Stimulated activated CD4-positive, alpha-beta T cell treated with anti-CD3 and anti-CD28 coated beads, Interleukin-12 subunit alpha, Interleukin-12 subunit beta, amount 100 ng/mL, for 24 hours (primary cell): ENCODE measurements at places on chromosomes 7 and 10.

GRCh38 chr7:158567153-158567603, 20.4 kb downstream of the PTPRN2 start:
- DNase-seq, result no peak

GRCh38 chr10:1545524-1545923, 191.8 kb downstream of the ADARB2 start:
- DNase-seq, result no peak

DNA sequence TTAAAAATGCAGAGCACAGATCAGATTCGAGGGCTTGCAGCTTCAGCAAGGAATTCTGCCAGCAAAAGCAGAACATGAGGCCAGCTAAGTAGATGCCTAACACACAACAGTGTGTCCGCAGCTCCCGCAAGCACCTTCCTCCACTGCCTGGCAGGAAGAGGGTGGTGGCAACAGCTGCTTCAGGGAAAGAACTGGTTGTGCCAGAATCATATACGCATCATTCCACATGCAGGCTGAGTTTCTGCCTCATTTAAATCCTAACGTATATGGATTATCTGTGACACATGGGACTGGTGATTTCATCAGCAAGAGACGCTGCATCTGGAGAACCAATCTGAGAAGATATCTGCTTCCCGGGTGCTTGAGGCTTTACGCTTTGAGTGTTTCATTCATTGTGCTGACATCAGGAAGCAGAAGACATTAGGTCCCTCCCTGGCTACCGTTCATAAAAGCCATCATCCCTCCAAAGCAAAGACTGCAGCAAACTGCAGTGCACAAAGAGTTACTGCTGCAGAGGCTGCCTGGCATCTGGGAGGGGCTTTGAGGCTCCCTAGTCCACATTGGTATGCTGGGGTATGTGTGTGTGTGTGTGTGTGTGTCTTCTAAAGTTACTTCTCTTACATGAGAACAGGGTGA, 78.8 kb downstream of the FAM13C start:
- DNase-seq, result no peak

DNA sequence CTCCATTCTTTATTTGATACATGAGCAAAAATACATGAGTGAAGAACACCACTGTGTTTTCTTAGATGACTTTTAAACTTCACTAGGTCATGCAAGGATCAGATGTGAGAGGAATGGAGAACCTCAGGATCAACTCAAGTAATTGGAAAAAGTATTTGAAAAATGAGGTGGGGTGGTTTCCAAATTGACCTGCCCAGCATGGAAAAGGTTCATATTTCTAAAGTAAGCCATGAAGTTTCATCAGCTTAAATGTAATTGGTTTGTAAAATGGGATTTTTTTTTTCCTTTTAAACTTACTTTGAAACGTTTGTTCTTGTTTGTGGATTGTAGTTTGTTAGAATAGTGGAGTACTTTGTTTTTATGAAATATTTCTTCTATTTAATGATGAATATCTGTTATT, 134.8 kb downstream of the MLLT10 start:
- no peak for DNase-seq

DNA sequence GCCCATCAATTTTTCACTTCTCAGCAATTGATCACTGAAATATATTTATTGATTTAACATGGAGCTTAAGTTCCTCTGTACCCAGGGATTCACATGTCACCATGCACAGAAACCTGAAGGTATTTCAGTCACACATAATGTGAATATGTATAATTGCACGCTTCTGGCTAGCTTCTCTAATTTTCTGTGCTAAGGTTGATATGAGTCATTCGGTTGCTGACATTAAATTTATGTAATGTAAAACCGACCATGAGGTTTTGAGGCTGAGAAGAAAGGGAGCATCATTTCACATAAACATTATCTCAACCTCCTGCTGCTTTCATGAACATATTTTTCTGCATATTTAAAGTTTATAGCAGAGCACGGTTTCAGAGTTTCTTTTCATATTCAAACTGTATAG, 381.0 kb upstream of the TPK1 start:
- DNase-seq, result no peak

DNA sequence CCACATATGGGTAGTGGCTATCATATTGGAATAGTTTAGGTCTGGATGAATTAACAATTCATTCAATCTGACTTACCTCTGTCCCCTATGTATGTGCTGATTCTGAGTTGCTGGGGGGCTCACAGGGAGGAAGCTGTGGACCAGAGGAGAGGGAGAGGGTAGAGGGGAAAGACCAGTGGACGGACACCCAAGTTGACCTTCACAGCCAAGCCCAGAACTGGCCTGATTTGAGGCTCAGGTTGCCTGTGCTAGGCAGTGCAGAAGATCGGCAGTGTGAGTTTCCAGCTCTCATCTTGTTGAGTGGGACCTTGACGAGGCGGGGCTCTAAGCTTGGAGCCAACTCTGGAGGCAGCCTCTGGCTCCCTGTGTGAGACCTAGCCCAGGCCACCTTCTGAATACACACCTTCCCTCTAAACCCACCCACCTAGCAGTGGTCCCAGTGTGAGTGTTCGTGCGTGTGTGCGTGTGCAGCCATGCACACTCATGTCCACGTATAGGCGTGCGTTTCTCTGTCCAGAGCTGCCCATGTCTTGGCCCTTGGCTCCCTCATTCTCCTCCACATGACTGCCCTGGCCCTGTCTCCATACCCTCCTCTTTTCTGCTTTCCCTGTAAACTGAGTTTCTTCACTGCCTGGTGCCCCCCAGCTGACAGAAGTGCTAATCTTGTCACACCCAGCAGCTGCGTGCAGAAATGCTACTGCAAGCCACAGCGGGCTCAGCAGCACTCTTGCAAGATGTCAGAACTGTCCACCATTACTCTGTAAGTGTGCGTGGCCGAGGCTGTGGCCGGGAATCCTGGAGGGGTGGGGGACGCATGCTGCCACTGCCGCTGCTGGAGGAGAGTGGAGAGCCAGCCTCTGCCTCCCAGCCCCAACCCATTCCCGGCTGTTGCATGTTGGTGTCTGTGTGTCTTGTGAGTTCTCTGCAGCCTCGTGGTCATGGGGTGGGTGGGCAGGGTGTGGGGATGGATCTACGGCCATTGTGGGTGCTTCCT, 47.6 kb downstream of the ADCYAP1R1 start:
- DNase-seq, result no peak

DNA sequence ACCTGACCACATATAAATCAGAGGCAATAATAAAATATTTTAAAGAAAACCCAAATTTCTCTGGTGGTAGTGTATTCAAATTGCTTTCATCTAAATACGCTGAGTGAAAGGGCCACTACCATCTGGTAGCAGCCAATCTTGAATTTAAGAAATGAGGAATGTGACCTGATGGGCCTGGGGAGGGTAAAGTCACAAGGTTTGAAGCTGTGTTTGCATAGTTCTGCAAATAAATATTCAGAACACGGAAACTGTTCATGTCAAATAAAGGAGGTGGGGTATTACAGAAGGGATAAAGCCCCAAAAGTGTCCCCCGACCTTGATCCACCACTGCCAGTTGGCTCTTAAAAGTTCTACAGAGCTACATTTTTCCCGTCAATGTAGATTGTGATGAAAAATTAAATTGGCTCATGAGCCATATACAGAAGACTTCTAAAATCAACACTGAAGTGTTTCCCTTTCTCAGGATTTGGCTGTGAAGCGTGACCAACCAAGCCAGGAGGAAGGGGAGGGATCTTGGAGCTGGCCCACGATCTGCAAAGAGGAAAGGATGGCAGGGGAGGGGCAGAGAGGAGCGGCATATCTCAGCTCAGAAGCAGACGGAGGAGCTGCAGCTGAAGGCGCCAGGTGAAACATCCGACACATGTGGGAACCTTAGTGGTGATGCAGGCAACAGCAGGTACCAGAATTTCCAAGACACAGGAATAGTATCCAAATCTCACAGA, 39.6 kb downstream of the MPP7 start:
- DNase-seq, result no peak

- no peak for DNase-seq
Measured at GRCh38 chr7:129642871-129643549, 31.5 kb downstream of the NRF1 start.

- DNase-seq, result no peak
Measured at GRCh38 chr7:134768243-134768642, 11.2 kb upstream of the CALD1 start.

DNA sequence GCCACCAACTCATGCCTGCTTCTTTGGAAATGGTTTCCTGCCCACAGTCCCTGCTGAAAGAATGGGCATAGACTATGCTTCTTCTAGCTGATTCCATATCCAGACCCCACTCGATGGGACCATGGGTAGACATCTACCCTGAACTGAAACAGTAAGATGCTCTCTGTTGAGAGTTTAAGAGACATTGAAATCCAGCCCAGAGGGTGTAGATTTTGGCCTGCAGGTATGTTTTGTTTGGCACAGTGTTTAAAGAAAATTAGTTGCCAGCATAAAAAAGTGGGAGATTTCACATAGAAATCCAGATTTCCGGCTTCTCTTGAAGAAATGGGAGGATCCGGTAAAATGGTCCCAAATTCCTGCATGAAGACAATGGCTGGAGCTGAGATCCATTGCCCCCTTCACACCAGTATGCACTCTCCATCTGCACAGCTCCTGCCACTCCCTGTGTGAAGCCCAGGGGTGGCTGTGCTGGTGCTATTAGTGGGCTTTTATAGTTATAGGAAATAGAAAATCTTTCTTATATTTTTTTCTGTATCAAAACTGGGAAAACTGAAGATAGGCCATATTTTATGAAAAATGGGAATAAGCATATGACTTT, 218.1 kb downstream of the PTEN start:
- DNase-seq, result no peak

DNA sequence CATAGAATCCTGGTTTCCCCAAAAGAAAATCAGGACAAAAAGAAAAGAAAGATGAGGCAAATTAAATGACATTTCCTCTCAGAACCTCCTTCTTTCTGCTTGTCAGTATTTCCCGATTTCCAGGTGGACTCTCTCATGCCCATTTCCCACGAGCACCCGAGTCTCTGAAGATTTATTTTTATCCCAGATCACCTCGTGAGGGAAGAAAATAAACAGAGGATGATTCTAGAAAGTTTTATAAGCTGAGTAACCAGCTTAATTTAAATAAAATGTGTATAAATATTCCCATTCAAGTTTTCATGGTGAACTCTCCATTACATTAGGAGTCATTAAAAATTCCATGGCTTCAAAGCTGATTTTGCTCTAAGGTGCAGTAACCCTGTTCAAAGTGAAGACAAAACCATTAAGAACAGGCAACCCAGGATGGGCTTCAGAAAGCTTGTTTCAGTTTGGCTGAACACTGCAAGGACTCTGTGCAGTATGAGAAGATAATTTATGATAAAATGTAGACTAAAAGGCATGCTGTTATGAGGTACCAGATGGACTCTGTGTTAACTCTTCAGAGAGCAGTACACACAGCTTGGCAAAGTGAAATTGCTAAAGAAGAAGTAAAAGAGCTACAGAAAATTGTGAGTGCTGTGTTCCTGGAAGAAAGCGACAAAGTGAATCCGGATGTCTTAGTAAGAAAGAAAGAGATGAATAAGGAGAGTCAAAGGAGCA, 521.3 kb upstream of the LRRN3 start:
- no peak for DNase-seq

- DNase-seq, result no peak
Measured at GRCh38 chr7:90604383-90604782, 8.3 kb downstream of the CDK14 start.

DNA sequence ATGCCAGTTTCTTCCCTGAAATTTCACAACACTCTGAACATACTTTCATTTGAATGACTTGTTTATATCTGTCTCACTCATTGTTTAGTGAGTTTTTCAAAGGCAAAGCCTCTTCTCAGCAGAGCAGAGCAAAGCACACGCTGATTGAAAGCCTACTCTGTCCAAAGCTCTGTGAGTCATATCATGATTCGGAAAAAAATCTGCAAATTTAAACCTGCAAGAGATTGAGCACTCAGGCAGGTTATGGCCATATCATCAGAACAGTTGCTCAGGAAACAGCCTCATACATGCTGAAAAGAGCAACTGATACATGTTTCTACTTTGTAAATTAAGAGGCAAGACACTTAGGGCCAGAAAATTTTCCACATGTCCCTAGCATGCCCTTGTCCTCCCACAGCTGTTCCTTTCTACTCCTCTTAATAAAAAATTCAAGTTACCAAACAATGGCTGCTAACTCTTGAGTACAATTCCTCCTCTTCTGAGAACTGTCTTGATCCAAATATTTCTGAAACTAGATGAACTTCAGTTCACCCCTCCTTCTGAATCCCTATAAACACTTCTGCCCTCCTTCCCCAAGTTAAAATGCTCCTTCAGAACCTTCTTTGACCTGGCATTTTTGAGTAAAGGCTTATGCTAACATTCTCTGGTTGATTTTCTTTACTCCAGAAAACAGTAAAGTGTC, 140.6 kb upstream of the HPS1 start:
- DNase-seq, result no peak

DNA sequence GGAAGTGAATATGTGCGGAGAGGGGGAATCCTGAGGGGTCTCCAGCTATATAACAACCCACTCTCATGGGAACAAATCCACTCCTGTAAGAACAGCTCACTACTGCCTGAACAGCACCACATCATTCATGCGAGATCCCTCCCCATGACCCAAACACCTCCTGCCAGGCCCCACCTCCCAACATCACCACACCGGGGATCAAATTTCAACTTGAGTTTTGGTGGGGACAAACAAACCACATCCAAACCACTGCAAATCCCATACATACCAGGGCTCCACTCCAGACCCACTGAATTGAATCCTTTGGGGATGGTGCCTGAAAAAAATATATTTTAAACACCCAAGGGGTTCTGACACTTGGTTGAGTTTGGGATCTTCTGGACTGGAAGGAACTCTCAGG, 181.5 kb upstream of the PLXNA4 start:
- DNase-seq, result no peak

DNA sequence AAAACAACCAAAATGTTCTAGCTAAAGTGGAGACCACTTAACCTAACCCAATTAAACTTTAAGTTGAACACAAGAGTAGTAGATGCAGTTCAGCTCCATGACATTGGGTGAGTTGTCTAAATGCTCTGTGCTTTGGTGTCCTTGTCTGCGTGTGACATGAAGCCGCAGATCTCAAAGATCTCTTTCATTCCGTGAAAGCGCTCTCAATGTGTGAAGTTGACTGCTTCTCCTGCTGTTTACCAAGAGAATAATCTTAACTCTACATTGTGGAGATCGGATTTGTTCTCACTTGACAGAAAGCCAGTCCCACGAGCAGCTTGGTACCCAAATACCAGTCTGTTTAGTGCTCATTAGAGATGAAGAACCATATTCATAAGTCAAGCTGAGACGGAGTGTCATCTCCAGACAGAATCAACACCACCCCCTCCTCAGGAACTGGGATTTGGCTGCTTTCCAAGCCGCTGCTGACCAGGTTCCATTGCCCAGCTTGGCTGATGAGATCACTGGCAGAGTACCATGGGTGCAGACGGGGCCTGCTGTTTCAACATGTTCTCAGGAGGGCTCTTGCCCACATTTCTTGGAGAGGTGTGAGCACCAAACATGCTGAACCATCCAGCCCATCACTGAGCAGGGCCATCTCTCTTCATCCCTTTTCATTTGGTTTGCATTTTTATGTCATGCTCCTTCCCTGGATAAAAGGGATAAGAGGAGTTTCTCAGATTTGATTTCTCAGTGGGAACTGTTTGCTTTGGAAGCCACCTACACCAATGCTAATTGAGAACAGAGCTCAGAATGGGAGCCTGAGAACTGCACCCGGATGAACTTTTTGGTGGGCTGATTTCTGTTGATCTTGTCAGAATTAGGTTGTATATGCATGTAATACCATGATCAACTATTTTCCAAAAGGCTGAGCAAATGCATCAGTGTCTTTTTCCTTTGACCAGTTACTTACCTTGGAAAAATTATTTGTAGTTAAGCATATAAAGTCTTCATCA, 95.8 kb upstream of the AGBL3 start:
- no peak for DNase-seq
